ENCODE measurements at places on chromosomes 2 and 18.

DNA sequence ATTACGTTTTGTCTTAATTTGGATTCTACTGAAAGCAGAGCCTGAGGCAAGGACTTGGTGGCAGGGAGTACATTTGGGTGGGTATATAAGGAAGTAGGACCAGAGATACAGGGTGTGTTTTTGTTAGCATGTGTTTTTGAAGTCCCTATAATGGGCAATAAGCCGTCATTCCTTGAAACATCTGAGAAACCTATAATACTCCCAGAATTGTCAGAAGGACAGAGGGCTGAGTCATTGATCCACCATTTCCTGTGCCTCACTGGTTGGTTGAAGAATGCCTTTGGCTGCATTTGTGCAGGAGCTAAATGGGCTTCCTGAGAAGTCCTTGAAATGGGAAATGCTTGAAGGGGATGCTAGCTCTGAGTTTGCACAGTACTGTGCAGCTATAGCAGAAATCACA lies 281.8 kb upstream of the ZEB2 start:
- no peak for DNase-seq

- DNase-seq, result no peak
Measured at GRCh38 chr18:29378651-29379136, 1201.8 kb upstream of the CDH2 start.

DNA sequence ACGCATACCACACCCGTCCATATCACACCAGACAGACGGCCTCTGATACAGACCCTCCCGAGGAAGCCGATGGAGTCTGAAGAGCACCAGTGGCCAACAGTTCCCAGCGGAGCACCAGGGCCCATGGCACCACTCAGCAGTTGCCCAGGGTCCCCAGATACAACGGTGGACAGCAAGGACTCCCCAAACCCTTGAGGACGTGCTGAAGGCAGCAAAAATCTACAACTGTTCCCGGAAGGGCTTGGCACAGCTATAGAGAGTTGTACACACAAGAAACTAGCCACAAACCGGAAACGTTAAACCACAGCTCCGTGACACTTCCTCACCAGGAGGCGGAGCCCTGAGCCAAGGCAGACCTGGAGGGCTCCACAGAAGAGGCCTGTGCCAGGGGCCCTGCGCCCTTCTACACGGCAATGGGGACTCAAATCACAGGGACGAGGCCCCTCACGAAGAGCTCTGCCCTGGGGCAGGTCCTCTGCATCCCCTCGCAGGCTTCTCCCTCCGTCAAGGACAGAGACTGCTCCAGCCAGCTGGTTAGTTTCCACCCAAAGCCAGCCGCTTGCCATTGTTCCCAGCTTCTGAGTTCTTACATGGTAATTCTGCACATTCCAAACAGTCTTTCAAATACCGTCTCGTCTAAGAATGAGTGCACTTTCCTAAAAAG lies 133.4 kb downstream of the HDAC4 start:
- DNase-seq, result no peak

DNA sequence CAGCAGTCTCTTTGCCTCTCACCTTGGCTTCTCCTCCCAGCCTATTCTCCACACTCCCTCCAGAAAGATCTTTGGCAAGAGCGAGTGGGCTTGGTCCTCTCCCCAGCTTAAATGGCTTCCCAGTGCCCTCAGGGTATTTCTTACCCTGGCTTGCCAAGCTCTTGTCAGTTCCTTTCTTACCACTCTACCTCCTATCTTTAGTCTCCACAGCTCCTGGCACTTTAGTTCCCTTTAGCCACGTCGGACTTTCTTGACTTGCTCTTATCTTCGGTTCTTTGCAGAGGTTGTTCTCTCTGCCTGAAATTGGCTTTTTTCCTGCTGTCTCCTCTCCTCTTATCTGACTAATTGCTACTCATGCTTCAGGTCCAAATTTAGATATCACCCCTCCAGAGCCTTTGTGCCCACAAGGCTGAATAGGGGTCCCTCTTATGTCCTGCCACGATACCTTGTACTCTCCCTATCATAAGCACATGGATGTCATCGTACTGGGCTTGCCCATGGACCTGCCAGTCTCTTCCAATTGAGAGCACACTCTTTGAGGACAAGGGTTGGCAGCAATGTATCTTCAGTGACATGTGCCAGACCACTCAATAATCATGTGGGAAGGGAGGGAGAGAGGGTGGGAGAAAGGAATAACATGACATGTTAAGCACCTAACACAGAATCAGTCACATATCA lies 131.7 kb upstream of the CTAGE1 start:
- no peak for DNase-seq

DNA sequence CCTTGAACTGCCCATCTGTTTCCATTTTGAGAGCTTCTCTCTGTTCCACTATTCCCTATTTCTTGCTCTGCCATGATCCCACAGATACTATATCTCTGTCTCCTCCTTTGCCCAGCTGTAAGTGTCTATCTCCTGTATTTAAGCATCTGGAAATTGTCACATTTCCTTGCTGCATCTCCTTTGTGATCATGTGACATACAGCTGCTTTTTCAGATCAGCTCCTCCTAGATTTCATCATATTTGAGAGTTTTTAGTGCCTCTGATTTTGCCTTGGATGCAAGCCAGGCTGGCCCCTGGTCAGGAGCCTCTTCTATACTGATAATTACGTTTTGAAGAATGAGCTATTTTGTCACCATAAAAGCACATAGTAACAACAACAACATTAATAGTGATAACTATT lies 131.7 kb upstream of the TNP1 start:
- DNase-seq, result no peak

GRCh38 chr2:1676091-1676912 lies 68.0 kb downstream of the PXDN start:
- DNase-seq, result no peak

DNA sequence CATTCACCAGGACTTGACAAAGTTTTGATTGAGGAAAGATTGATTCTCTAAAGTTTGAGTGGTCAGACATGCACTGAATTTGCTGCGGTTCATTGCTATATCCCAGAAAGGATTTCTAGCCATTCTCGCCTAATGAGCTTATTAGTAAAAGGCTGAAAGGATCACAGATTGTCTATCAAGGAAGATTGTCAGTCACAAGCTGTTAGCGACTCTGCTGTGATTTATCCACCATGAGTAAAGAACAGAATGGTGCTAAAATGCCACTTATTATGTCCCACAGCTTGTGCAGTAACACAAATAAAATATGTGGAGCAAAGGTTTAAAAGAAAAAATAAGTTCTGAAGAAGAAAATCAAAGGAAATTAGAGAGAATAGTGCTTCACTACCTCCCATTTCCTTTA lies 701.2 kb upstream of the CDH7 start:
- no peak for DNase-seq

DNA sequence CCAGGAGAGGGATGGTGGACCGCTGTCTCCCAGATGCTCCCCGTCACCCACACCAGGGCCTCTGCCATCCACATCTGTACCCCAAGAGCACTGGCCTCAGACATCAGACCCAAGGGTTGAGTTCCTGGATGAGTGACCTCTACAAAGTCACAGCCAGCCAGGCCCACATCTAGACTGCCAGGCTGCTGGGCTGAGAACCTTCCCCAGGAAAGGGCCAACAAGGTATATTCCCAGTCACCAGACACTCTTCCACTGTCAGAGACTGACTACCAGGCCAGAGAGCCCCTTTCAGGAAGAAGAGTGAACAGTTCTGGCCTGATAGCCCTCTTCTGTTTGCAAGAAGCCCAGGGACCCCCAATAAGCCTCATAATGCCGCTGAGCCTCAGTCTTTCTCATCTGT lies 44.3 kb downstream of the C1QL2 start:
- DNase-seq, result no peak

- peak; percentile 80 for DNase-seq
Measured at GRCh38 chr2:127128445-127128904, 21.5 kb upstream of the BIN1 start.

DNA sequence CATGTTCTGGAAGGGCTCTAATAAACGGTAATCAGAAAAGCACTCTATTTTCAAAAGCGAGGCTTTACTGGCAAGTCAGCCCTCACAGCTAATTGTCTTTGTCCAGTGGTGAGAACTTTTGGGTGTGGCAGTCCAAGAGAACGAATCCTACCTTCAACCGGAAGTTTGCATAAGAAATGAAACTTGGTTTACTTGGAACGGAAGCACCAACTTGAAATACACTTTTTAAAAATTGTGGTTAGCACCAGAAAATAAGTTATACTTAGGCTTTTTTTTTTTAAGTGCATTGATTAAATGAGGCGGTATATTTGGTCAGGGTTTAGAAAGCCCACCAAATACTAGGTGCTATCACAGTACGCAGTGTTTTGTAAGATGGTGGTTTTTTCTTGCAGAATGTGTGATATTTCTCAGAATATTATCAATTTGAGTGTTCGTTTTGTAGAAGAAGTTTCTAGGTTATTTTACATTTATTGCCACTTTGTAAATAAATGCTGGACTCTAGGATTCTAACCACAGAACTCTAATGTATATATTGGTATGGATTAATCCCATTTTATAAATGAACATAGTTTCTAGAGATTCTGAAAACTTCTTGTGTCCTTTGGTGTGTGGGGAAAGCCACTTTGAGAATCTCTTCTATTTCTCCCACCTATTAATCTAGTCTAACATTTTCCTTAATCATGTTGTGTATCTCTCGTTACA lies 1.2 kb downstream of the MYL12A start:
- DNase-seq, result peak; percentile 2

- no peak for DNase-seq
Measured at GRCh38 chr2:100936070-100936741, 65.9 kb upstream of the RPL31 start.

GRCh38 chr2:176856683-176857082 lies 355.9 kb upstream of the HNRNPA3 start:
- DNase-seq, result no peak

- DNase-seq, result no peak
Measured at GRCh38 chr2:20998972-20999905, 44.6 kb downstream of the APOB start.

- DNase-seq, result no peak
Measured at GRCh38 chr18:58148954-58149471, 105.0 kb downstream of the NEDD4L start.

- no peak for DNase-seq
Measured at GRCh38 chr2:127624756-127625571, 21.0 kb upstream of the GPR17 start.

GRCh38 chr18:35343488-35343935 lies 708 bp downstream of the ZNF24 start:
- no peak for DNase-seq
